Caudate nucleus (tissue), 63 donors: ENCODE measurements at places on chromosomes 16 and 17.

- no peak for DNase-seq
Observed at GRCh38 chr16:78286065-78286464, 186.6 kb downstream of the WWOX start.

DNA sequence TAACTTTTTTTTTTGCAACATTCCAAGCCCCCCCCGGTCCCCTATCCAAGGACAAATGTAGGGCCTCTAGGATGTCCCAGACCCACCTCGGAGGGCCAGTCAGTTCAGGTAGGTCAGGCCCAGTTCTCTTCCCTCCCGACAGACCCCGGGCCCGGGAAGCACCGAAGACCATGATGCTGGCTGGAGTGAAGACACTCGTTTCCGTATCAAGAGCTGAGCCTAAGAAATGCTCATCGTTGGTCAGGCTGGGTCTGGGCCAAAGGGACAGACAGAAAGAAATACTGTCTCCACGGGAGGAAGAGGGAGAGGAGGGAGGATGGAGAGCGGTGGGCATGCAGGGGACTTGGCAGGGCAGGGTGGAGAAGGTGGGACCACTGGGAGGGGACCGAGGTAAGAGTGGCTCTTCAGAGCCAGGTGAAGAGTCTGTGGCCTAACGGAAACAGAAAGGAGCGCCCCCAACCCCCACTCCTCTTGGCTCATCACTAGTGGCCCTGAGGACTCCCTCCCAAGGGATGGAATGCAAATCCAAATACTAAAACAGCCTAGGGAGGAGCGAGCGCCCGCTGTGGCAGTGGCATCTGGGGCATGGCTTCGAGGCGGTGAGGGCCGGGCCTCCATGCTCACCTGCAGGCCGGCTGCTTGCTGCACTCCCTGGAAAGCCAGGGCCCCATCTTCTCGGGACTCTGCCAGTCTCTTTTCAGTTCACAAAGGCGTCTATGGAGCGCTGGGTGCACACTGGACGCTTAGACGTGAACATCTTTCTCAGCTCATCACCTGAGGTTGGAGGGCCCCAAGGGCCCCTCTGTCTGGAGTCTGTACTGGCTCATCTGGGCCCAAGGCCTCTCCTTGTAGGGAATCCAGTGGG lies 1.7 kb upstream of the ROGDI start:
- DNase-seq = no peak

GRCh38 chr16:84484579-84485254 lies 19.7 kb downstream of the MEAK7 start:
- DNase-seq = peak; percentile 41

- DNase-seq = no peak
Observed at GRCh38 chr16:85415196-85416090, 197.7 kb upstream of the GSE1 start.

DNA sequence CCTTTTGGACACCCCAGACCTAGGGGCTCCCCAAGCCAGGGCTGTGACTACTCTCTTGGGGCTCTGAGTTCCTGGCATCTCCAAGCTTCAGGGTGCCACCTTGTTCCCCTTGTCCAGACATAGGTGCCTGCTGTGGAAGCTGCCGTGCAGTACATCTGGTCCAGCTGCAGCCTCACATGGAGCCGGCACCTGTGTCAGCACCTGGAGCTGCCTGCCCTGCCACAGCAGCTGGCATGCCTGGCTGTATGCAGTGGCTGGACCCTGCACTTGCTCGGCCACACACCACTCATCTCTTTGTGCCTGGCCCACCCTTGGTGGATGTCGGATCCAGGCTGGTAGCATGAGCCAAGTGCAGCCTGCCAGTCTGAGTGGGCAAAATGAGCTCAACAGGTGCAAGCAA lies 775.8 kb downstream of the CDH11 start:
- DNase-seq = no peak

DNA sequence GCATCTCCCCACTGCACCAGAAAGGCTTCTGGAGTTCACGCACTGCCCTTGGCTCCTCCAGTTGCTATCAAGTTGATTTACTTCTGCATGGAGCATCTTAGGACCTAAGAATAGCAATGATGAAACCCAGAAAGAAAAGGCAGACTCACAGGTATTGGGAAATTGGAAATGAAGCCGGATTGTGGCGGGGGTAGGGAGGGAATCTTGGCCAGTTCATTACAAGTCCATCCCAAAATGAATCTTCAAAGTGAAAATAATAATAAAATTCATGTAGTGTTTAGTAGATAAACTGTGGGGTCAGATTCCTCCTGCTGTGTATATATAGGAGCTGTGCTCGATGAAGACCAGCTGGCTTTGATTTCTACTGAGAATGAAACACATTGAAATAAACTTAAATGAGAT lies 33.7 kb downstream of the TEKT3 start:
- DNase-seq = no peak

GRCh38 chr17:81962499-81963441 lies 1.8 kb upstream of the NOTUM start:
- DNase-seq = no peak

DNA sequence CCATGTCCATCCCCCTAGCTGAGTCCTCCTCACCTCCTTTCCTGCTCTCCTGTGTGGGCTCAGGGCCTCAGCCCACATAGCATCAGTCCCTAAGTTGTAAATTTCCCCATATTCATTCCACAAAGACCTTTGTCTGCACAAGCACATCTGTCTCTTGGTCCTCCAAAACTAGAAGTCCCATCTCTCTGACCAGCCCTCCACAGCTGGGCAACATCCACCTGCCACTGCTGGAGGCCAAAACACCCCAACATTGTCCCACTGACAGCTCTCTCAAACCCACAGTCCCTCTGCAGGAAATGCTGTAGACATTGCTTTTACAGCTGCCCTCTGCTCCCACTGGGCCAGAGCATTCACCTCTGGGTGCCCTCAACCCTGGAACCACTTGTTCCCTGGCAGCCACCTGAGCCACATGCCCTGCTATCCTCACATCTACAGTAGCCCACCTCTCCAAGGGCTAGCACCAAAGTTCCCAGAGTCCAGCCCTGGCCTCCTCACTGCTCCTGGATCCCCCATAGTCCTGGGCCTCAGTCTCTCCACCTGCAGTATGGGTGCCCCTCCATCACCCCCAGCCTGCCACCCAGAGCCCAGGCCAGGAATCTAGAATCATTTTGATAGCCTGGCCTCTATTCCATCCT lies 1722.7 kb downstream of the TP53TG3F start:
- no peak for DNase-seq

DNA sequence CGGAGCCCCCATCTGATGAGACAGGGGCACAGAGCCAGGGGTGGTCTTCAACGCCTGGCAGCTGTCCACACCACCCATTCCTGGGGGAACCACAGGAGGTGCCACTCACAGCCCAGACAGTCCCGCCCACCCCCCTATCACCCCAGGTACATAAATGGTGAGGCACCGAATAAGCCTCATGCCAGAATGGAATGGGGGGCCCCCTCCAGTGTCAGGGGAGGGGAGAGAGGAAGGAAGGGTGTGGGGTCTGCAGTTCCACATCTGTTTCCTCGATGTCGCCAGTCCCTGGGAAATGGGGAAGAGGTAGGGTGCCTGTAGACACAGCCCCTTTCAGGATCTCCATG lies 1.7 kb downstream of the TMC6 start:
- DNase-seq = no peak

GRCh38 chr17:43543771-43544575 lies 2.2 kb downstream of the ETV4 start:
- DNase-seq = no peak

GRCh38 chr16:30069611-30070462 lies 4.3 kb downstream of the ALDOA start:
- DNase-seq = no peak

GRCh38 chr16:31572821-31573220 lies 45.1 kb downstream of the AHSP start:
- DNase-seq = no peak

- DNase-seq = no peak
Observed at GRCh38 chr16:15899538-15900100, 11.2 kb upstream of the CEP20 start.

DNA sequence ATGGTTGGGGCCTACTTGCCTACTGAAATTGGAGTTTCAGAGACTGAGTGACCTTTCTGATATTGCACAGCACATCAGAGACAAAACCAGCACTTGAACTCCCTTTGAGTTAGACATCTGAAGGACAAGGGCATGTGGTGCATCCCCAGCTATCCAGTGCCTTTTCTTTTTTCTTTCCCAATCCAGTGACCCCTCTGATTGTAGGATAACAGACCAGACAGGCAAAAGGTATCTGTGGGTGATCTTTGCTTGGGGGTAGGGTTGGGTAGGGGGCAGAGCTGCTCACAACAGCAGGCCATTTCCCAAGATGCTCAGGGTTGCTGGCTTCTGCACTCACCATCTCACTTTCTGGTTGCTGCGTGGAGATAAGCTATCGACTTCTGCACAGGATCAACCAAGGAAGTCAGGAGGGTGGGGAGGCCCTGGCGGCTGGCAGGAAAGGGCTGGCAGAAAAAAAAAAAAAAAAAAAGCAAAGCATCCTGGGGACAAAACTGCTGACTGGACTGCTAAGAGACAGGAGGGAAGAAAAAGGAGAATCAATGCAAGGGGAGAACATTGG lies 42.2 kb downstream of the HOXB1 start:
- DNase-seq = no peak

GRCh38 chr17:43591001-43591400 lies 44.9 kb upstream of the ETV4 start:
- no peak for DNase-seq

- no peak for DNase-seq
Observed at GRCh38 chr16:4067262-4068001, 48.8 kb downstream of the ADCY9 start.

GRCh38 chr17:37701496-37701898 lies 43.4 kb downstream of the HNF1B start:
- no peak for DNase-seq

- no peak for DNase-seq
Observed at GRCh38 chr17:61635913-61636432, 45.0 kb upstream of the NACA2 start.

DNA sequence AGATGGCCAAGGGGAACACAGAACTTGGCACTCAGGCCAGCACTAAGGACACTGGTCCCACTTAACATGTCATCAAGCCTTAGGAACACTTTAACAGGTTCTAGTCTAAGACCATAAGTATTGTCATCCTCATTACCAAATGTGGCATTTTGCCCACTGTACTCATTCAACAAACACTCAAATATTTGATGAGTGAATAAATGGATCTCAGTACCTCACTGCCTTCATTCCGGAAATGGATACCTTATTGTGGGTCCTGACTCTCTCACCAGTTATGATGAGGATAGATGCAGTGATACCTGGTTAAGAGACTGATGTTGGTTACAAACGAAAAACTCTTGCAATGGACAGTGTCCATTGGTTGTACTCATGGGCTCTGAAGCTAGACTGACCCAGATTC lies 455.2 kb upstream of the DYNLRB2 start:
- no peak for DNase-seq

DNA sequence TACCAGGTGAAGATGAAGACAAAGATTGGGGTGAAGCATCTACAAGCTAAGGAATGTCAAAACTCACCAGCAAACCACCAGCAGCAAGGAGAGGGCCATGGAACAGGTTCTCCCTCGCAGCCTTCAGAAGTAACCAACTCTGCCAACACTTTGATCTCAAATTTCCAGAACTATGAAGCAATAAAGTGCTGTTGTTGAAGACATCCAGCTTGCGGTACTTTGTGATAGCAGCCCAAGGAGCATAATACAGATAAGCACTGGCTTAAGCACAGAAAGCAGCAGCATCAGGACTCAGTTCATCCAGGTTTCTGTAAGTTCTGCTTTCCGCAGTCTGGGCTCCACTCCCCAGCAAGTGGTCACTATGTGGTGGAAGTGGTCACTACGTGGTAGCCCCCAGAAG lies 16.0 kb upstream of the CDRT4 start:
- no peak for DNase-seq

DNA sequence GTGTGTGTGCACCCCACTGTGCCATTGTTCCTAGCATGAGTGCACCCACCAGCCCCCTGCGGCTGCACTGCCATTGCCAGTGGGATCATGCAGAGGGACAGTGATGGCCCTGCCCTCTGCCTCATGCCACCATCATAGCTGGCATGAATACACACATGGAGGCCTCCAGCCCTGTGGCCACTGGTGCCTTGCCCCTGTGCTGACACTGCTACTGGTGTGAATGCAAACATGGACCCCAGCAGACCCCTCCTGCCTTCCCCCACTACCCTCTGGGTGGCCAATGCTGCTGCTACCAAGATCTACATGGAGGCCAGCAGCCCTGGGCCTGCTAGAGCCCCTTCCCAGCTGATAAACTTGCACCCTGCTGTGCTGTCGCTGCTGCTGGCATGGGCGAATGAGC lies 995.5 kb upstream of the GOT2 start:
- no peak for DNase-seq

DNA sequence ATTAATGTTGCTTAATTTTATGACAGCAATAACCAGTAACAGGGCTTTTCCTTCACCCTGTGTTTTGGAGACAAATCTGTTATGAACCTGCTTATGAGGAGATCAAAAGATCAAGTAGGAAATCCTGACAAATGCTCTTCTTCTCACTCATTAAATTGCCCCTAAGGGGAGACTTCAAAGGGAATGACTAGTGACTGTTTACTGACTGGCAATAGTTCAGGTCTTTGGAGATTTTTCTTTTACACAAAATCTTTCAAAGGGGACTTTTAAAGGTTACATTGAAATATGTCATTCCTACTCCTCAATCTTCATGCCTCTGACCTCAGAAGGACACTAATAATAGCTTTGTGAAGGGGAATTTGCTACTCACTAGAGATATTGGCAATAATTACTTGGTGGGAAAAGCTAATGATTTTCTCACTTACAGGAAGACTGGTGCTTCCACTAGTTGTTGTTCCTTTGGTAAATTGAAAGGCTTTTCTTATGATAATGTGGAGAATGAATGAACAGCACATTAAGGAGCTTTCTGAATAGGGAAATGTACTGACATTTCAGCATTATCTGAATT lies 292.9 kb upstream of the CA10 start:
- DNase-seq = no peak

- DNase-seq = peak; percentile 89
Observed at GRCh38 chr17:2416010-2416734, 15.3 kb upstream of the MNT start.
